ENCODE measurements at places on chromosomes 5 and 9.

DNA sequence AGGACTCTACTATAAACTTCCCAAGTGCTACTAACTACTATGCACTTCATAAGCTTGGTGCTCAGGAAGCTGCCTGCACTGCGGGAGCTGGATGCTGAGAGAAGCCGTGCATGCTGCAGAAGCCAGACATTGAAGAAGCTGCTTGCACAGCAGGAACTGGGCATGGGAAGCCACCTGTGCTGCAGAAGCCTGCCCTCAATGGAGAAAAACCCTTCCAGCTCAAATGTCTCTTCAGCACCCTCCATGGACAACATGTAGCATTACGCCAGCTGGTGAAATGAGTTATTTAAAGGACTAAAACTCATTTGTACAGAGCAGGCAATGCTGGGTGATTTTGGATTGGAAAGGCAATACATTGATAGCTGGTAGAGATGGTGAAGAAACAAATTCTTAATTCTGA lies 247.2 kb downstream of the KIF4B start:
- DNase-seq, result no peak

DNA sequence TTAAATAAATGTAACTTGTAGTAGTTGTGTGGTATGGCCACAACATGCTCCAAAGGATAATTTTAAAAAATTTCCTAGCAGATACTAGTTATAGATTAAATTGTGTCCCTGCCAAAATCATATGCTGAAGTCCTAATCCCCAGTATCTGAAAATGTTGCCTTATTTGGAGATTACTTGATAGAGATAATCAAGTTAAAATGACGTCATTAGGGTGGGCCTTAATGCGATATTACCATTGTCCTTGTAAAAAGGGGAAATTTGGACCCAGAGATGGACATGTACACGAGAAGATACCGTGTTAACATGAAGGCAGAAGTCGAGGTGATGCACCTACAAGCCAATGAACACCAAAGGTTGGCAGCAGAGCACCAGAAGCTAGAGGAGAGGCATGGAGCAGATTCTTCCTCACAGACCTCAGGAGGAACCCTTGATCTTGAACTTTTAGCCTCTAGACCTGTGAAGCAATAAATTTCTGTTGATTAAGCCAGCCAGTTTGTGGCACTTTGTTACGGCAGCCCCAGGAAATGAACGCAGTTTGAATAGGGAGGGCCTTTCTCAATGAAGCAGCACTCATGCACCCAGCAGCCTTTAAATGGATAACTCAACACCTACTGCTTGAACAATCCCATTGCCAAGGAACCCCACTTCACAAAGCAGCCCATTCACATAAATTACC lies 148.9 kb downstream of the ARHGAP26 start:
- DNase-seq, result no peak

GRCh38 chr5:109467058-109467457 lies 57.3 kb upstream of the PJA2 start:
- no peak for DNase-seq

GRCh38 chr9:137369061-137369787 lies 53.7 kb downstream of the EXD3 start:
- DNase-seq, result no peak

DNA sequence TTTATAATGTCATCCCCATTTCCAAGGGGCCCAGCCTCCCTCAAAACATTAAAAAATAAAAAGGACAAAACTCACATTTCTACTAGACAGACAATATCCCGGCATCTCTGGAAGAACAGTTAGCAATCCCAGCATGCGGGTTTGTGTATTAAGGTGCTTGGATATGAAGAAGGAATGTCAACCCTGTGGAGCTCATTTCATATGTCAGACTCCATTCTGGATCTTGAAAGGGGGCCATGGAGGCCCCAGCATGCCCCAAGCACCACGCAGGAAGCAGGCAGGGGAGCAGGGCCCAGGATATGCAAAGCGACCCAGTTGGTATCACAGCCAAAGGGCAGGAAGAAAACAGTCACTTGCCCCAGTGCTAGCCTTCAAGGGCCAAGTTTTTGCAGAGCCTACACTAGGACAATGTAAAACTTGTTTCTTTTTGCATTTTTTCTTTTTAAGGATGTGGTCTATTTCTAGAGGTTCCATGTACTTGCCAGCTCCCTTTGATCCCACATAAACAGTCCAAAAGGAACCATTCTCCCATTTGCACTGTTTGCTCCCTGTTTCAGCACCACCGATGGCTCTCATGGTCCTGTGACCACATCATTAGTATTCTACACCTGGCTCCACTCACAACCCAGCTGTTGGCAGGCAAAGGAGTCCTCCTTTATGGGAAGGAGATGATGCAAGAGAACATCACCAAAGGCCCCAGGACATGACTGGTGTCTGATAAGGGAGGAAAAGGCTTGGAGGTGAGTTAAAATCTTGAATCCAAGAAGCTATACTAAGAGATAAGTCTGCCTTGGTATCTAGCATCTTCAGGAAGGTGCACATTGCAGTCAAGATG lies 58.3 kb downstream of the FGF1 start:
- DNase-seq, result no peak

- no peak for DNase-seq
These were observed 1645.2 kb upstream of the CDH6 start for GRCh38 chr5:29548262-29548661.

DNA sequence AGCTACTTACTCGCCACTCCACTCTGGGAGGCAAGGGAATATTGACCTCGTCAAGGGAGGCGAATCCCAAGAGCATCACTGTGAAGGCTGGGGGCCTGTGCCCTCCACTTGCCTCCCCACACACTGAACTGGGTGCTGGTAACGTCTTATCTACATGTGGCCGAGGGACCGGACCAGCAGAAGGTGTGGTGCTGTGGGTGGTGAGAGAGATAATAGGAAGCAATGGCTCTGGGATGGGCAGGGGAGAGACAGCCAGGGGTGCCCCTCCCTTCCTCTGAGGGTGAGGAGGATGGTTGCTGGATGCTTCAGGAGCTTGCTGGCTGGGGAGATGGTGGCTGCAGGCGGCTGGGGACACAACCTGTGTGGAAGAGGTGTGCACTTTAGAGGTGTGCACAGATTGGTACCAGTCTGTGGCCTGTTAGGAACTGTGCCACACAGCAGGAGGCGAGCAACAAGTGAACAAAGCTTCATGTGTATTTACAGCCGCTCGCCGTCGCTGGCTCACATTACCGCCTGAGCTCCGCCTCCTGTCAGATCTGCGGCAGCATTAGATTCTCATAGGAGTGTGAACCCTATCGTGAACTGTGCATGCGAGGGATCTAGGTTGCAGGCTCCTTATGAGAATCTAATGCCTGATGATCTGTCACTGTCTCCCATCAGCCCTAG lies 100.3 kb downstream of the ENTREP1 start:
- DNase-seq, result no peak

GRCh38 chr5:126808521-126808988 lies 31.6 kb downstream of the LMNB1 start:
- no peak for DNase-seq

- no peak for DNase-seq
These were observed 159.3 kb upstream of the TLX3 start for GRCh38 chr5:171149772-171150171.

- no peak for DNase-seq
These were observed 129.6 kb downstream of the TLE1 start for GRCh38 chr9:81559709-81560108.

DNA sequence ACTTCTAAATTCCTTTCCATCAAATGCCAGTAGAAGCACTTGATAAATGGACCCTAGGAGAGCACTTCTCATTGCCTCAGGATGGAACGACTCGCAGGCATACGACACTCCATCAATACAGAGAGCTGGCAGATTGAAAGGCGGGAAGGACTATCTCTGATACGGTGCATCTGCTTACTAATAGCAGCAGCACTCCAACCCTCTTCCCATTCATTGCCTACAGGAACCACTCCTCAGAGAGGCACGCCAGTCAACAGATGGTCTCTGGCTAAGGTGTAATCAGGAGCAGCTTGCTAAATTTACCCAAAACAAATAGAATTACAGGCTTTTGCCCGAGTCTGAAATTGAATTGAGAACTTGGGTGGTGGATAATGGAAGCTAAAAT lies 168.1 kb downstream of the EFNA5 start:
- no peak for DNase-seq

GRCh38 chr5:34718516-34718915 lies 62.4 kb downstream of the RAI14 start:
- no peak for DNase-seq

DNA sequence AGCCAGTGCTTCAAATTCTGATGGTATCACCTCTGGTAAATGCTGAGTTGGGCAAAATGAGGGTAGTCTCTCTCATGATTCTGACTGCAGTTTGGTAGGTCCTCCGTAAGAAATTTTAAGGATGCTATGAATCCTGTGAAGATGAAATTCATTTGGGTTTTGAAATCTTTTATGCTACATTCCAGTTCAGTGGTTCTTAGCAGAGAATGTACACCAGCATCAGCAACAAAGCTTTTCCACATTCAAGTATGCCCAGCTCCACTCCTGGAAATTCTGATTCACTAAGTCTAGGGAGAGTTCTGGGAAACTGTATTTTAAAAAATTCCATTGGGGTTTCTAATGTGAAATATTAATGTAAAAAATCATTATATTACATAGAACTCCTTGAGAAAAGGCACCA lies 33.6 kb upstream of the ACOT12 start:
- DNase-seq, result no peak

DNA sequence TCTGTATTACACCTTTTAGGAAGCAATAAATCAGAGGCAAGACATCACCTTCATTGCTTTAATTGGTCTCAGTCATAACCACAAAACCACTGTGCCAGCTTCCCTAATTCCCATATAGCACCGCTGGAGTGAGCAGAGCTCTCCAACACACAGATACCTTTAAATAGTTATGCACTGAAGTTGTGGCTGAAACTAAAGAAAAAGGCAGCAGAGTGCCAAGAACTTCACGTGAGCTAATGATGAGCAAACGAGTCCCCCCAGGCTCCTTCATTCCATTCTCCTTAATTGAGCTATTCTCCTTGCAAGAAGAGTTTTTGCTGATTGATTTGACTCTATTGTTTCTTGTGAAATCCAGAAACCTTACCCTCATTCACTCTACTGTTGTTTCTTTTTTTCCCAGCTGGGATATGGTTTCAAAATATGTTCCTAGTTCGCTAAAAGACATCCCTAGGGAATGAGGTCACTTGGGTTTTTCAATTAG lies 501.5 kb downstream of the SPATA31D1 start:
- DNase-seq, result no peak

GRCh38 chr9:118570066-118570465 lies 799.2 kb downstream of the BRINP1 start:
- no peak for DNase-seq

DNA sequence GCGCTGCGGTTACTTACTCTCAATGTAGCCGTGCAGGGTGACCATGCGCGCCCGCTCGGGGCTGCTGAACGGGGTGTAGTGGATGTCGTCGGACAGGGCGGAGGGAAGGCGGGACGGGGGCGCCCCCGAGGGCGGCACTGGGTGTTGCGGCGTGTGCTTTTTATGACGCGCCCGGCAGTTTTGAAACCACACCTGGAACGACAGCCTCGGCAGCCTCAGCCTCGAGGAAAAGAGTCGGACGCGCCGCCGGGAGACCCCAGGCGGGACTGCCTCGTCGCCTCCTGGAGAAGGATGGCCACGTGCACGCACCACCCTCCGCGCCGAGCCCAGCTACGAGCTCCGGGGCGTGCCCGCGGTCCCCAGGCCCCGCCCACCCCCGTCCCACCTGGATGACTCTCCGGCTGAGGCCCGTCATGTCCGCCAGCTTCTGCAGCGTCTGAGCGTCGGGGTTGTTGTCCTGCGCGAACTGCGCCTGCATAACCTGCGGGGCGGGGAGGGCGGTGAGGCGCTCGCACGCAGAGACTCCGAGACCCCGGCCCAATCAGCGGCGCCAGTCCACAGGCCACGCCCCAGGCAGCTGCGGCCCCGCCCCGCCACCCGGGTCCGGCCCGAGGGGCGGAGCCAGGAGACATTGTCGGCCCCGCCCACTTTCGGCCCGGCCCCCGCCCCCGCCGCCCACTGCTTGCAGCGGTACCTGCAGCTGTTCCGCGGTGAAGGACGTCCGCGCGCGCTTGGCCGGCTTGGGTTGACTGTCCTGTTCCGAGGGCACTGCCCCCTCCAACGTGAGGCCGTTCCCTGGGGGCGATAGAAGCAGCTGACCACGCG lies 15.0 kb downstream of the LHX6 start:
- no peak for DNase-seq

DNA sequence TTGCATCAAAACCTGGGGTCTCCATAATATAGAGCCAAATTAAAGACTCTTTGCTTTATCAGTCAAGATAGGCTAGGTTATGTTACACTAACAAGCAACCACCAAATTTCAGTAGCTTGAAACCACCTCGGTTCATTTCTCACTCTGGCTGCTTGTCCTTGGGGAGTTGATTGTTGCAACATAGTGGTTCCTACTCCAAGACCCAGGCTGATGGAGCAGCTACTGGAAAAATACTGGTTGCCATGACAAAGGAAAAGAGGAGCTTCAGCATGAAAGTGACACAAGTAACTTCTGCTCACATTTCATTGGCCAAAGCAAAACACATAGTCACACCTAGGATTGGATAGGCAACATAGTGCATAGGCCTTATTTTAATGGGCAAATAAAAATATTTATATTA lies 18.5 kb upstream of the RCL1 start:
- no peak for DNase-seq

DNA sequence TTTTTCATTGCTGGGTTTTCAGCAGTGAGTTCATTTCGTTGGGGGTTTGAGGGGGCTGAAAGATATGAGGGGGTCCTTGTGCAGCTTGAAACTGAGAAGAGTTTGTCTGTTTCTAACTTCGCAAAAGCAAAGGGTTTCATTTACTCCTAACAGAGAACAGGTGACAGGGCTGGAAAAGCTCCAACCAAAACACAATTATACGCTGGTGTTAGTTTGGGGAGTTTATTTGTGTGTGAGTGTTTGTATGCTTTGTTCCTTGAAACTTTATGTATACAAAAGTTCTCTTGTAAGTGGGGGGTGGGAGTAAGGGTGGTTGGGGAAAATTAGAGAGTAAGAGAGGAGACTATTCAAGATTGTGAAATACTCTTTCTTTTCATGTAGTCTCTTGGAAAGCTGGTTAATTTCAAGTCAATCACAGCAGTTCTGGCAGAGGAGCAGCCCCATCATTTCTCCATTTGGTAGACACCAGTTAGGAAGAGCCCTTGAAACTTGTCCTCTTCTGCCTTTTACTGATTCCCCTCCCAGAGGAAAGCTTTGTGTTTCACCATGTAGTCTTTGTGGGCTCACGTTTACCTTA lies 881 bp downstream of the TNFAIP8 start:
- DNase-seq, result no peak

DNA sequence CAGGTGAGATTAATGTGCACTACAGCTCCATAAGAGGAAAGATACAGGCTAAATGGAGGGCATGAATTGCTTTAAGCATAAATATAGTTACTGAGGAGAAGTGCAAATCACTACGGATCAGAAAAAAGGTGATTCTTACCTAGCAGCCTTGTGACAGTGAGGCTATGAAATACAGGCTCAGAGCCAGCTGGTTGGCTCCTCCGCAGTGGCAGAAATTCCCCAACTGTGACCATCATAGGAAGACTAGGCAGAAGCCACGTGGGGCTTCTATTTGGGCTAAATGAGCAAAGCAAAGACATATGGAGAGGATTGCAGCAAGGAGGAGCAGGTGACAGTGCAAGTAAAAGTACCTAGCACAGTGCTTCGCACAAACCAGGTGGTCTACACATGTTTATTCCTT lies 40.5 kb downstream of the CDO1 start:
- no peak for DNase-seq

- DNase-seq, result no peak
These were observed 373.6 kb downstream of the ADGRV1 start for GRCh38 chr5:90932052-90932699.

Data from cortex of kidney (tissue), 1 donor.